NCI-H1417 treated with DMSO at 0.1 percent for 48 hours (cell line): ENCODE measurements at places on chromosomes 2 and 18.

GRCh38 chr2:112923237-112923966 is 12.4 kb downstream of the IL37 start:
- DNase-seq, result no peak

DNA sequence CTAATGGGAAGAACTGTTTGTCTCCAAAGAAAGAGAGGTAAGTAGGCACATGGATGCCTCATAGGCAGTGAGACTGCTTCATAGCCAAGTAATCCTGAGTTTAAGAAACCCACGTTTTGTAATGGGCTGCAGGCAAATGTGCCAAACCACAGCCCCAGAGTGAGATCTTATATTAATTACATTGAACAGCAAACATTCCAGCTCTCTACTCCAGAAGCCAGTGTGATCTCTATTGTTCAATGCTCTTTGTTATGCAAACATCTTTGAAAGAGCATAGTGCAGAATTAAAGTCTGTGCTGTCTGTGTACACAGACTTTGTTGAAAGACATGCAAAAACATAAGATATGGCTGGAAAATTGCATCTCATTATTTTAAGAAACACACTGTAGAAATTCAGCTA is 720.8 kb upstream of the REG3G start:
- DNase-seq, result no peak

- DNase-seq, result no peak
Measured at GRCh38 chr18:77160515-77160914, 27.9 kb upstream of the MBP start.

- DNase-seq, result no peak
Measured at GRCh38 chr2:59182249-59182648, 941.1 kb upstream of the FANCL start.

DNA sequence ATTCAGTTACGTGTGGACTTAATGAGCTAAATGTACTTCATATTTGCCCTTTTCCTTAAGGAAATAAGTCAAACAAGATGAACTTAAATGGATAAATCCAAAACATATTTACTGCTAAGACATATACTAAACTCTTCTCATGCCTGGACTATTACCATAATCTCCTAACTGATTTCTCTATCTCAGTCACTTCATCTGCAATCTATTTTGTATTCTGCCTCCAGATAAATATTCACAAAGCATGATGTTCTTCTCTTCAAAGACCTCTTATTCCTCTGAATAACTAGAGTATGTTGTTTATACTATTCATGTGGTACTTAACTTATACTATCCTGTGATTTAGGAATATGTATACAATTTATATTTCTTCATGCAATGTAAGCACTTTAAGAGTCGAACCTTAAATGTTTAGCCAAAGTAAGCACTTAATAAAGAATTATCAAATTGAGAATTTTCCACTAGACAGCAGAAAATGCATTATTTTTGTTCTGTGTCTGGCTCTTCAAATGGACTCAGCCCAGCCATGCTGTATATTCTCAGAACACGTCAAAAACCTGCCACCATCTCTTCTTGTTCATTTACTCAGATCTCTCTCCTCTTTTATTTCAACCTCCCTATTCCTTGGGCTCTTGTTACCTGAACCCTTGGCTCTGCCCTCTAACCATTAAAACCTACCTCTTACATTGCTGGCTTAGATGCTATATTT is 79.9 kb upstream of the ARHGAP28 start:
- DNase-seq, result no peak

DNA sequence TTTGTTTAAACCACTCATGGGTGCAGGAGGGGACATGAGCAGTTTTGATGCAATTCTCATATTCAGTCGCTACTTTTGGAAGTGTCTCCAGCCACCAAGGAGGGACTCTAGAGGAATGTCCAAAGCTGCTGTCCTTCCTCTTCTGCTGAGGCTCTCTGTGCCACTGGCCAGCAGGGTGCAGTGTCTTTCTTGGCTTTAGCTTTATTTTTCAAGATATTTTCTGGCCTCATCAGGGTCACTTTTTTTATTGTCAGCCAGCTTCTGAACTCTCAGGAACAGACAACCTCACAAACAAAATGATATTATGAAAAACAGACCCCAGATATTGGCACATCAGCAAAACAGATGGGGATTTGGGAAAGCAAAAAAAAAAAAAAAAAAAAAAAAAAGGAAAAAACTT is 289.3 kb upstream of the ZSWIM2 start:
- no peak for DNase-seq

DNA sequence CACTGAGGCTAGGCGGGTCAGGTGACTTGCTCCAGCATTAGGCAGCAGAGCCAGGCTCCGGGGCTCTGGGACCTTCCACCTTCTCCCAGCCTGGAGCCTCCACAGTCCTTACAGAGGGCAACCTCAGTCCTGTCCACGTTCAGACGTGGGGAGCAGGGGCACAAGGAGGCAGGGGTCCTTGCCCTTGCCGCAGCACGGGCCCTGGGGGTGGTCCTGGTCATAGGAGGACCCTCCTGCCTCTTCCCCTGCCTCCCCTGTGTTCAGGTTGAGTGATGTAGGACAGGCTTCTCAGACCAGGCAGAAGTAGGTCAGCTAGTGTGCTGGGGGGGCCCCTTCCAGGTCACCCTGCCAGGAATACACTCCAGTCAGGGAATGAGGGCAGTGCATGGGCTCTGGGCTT is 5.4 kb upstream of the ARHGEF4 start:
- DNase-seq, result no peak

- no peak for DNase-seq
Measured at GRCh38 chr2:187263675-187264560, 184.1 kb downstream of the CALCRL start.

- no peak for DNase-seq
Measured at GRCh38 chr18:41646915-41647620, 308.0 kb upstream of the PIK3C3 start.

DNA sequence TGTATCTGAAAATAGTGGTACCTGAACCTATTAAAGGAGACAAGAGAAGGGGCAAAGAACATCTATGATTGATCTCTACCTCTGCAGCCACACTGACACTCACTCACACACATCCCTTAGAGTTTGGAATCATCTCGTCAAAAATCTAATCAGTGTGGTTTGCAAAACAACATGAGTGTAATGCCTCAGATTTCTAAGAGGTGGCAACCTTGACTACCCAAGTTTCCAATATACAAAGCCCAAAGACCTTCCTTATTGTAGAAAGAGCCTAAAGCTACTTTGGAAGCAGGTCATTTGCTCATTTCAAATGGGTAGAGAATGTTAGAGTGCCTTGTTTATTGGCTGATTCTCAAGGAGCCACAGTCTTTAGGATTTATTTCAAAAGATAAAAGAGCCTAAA is 444.9 kb downstream of the ARHGAP15 start:
- DNase-seq, result no peak

DNA sequence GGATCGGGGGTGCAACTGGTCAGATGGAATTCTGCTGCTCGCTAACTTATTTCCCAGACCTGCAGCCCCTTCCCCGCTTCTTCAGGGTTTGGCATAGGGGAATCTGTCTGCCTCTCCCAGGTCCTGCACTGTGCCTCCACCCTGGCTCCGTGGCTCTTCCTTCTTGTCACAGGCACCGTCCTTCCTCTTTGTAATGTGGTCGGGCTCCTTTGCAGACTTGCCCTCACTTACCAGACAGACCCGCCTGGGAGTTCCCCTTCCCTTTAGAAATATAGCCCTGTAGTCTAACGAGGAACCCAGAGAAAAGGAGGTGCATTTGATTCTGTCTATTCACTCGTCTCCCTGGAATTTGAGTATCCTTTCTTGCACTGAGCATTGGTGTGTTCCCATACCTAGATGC is 63.9 kb upstream of the PAX8 start:
- no peak for DNase-seq

DNA sequence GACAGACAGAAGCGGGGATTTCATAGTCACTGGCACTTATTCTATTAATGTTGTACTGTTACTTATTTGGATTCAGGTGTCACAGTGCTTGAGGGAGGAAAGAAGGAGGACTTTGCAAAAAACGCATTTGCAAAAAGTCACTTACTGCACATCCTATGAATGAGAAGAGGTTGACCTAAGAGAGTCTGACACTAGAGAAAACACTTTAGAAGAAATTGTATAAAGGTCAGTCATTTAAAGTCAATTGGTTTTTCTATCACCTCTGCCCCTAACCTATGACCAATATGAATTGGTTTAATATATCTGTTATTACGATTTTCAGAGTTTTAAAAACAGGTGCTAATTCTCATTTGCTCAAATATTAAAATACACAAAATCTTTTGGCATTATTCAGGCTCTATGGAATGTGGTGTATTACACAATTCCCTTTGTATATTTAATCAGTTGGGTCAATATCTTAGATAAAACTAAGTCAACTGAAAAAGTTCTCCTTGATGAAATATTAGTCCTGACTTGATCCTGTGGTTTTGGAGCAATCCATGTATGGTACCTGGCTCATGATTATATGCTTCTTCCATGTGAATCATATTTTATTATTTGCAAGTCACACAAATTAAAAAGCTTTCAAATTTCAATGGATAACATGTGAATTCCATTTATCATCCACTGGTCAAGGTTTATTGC is 157.4 kb downstream of the CDH2 start:
- DNase-seq, result no peak

- DNase-seq, result no peak
Measured at GRCh38 chr2:7961550-7961949, 720.3 kb upstream of the ID2 start.

DNA sequence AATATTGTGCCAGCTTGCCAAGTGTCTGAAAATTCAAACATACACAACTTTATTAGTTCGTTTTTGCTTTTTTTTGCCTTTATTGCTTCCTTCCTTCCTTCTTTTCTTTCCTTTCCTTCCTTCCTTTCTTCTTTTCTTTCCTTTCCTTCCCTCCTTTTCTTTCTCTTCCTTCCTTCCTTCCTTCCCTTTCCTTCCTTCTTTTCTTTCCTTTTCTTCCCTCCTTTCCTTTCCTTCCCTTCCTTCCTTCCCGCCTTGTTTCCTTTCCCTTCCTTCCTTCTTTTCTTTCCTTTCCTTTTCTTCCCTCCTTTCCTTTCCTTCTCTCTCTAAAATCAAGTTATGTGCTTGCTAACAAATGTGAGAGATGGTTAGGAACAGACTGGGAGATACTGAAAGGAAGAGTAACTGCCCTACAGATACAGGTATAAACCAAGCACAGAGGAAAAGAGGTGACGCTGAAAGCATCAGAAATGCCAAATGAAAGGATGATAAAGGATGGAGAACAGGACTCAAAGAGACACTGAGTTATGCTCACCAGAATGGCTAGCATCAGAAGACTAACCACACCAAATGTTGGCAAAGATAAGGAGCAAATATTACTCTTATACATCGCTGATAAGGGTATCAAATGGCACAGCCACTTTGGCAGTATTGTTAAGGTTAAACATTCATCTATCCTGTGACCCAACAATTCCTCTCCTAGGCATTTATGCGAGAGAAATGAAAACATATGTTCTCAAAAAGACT is 151.6 kb downstream of the MREG start:
- no peak for DNase-seq

- DNase-seq, result no peak
Measured at GRCh38 chr2:201795607-201796477, 10.5 kb upstream of the CDK15 start.

DNA sequence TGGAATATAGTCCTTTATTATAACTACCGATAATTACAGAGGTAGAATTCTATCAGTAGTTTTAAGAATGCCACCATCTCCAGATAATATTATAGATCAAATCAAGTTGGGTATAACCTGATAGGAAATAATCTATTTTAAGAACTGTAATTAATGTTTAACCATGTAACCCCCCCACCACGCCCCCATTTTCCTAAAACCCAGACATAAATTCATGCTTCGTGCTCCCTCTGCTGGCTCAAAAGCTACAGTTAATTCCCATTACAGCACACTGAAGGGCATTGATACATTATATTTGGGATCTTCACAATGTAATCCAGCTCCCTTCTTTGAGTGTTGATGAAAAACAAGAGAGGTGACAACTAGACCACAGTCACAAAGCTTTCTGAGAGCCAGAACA is 228.0 kb upstream of the SMAD7 start:
- no peak for DNase-seq

DNA sequence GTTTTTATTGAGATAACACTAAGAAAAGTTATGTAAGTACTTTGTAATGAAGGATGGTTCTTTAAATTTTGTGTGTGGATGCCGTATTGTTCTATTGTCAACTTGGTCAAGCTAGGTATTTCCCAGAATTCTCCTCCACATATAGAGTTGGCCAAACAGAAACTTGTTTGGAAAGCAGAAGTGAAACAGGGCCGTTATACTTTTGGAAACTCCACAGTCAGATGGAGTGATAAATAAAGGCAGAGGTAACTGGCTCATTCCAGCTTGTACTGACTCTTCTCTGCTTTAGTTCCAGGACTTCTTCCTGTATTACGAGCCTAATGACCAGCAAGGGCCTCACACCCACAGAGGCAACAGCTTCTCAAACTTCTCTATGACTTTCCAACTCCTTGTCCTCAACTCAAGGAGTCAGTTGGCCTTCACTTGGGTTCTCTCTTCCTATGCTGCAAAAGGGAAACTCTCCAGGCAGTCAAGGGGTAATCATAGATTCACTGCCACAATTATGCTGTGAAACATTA is 16.4 kb upstream of the STARD7 start:
- no peak for DNase-seq

DNA sequence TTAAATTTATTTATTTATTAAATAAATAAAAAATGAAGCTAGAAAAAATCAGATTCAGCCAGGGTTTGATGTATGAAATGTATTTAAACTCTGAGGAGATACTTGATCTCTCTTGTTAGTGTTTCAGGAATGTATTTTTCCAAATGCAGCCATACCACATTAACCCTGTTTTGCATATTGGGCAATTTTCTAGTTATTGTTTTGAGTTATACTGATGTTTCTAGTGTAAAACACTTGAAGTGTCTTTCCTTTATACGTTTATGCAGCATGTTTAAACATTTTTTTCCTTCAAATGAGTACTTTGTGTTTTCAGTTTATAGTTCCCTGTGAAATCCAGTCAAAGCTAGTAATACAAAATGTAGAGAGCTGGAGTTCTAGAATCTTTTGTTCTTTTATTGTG is 69.9 kb downstream of the WDR7 start:
- DNase-seq, result no peak

DNA sequence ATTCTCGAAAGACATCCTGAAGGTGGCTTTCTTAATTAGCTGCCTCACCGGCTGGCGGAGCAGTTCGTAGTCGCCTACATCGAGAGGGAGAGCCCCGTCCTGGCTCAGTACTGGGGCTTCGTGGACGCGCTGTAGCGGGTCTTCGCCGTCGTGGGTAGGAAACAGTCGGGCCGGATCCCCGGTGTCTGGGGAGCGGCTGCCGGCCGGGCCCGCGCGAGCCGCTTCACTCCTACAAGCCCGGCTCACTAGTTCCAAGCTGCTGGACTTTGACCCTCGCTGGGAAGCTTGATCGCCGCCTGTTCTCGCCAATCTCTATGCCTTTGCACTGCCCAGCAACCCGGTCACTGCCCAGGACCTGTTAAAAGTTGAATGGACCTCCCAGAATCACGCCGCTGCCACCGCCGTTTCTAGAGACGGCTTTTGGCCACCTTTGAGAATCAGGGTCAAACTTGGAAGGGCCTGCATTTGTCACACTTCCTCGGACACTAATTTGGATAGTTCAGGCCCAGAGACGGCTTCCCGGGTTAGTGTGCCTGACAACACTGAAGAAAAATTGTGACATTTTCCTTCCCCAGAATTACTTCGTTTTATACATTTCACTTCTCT is 41.4 kb upstream of the AKAIN1 start:
- no peak for DNase-seq

GRCh38 chr2:19361325-19361990 is 3.0 kb upstream of the OSR1 start:
- no peak for DNase-seq
